DMS79 (cell line): ENCODE measurements at places on chromosomes 4 and X.

- no peak for DNase-seq
Measured at GRCh38 chr4:108013327-108013726, 23.6 kb downstream of the HADH start.

DNA sequence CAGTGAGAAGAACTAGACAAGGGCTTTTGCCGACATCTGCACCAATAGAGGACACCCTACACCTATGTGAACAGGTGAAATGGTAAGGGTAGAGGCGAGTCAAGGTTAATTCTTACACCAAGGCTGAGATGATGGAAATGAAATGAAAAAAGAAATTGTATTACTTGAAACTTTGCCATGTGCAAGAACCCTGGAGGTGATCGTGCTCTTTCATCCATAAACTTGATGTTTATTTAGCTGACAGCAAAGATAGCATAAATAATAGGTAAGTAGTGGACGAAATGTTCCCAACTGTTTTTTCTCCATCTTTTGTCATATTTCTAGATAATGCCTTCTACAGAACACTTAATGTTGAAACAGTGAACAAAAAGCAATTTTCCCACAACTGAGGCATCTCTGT lies 162.5 kb downstream of the BANK1 start:
- DNase-seq: no peak

- DNase-seq: no peak
Measured at GRCh38 chr4:176186067-176186466, 9.3 kb downstream of the SPATA4 start.

GRCh38 chr4:68948044-68948743 lies 3.4 kb downstream of the UGT2A3 start:
- no peak for DNase-seq

- DNase-seq: no peak
Measured at GRCh38 chr4:145860446-145860845, 78.2 kb downstream of the ZNF827 start.

- peak; percentile 14 for DNase-seq
Measured at GRCh38 chrX:19332983-19333382, 10.7 kb upstream of the PDHA1 start.

- no peak for DNase-seq
Measured at GRCh38 chr4:129358571-129358970, 262.6 kb downstream of the C4orf33 start.

- no peak for DNase-seq
Measured at GRCh38 chrX:64975491-64975890, 759 bp downstream of the ZC4H2 start.

DNA sequence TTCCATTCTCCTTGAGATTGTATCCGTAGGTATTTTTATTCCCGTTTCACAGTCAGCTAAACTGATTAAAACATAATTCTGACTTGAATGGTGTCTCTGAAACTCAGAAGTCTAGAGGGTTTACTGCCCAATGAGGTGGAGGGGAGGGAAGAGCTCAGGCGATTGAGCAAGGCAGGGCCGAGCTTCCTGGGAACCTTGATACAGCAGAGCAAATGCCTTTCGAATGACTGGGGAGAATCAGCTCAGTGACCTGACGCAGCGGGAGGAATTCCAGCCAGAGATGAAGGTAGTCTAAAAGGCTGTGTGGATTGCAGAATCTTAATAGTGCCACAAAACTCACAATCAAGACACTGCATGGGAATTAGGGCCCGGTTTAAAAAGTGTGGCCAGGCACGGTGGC lies 233.6 kb downstream of the EVC2 start:
- no peak for DNase-seq
